SJSA1 (cell line): ENCODE measurements at places on chromosomes 16 and 17. TPM values are rescaled to one million over a fixed set of nuclear protein-coding genes. Genes with fewer than 3 reads are reported as not detected.

GRCh38 chr17:32940706-32941390, 12.9 kb downstream of the TMEM98 start:
- H3K4me1 ChIP-seq, result peaks cover 7% of the 10 kb centered on the region; the same call in 1 of the 2 replicates
- no peak for DNase-seq
- H3K27me3 ChIP-seq, result no peaks in the 10 kb centered on the region
- no peak overlapping the region for H3K4me3 ChIP-seq
- peaks cover 47% of the 10 kb centered on the region for H3K36me3 ChIP-seq

DNA sequence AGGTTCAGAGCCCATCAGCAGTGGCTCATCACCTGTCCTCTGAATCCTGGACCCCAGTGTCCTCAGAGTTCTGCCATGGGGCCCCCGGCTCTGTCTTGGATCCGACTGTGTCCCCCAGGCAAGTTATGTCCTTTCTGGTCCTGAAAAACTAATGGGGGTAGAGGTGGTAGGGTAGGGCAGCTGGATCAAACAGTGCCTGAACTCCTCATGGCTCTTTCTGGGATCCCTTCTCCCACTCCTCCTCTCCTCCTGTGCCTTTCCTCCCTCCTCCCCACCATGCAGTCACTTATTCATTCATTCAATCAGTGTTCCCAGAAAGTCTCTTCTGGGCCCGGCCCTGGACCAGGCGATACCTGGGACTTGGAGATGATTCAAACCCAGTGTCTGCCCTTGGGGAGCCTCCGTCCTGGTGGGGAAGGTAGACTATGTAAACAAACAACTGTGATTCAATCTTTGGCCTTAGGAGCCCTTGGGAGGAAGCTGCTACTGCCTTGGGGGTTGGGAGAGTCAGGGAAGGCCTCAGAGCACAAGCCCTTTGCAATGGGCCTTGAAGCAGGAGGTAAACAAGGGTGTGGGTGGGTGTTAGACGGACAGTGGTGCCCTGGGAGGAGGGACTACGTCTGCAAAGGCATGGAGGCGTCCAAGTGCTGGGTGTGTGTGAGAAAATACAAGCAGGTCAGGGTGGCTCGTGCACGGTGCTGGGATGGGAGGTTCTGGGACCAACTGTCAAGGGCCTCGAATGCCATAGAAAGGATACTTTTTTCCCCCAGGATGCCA, 6.4 kb upstream of the FAM83G start:
- H3K27ac ChIP-seq, result no peak overlapping the region
- H3K4me3 ChIP-seq, result no peak overlapping the region
- H3K36me3 ChIP-seq, result no peaks in the 10 kb centered on the region

DNA sequence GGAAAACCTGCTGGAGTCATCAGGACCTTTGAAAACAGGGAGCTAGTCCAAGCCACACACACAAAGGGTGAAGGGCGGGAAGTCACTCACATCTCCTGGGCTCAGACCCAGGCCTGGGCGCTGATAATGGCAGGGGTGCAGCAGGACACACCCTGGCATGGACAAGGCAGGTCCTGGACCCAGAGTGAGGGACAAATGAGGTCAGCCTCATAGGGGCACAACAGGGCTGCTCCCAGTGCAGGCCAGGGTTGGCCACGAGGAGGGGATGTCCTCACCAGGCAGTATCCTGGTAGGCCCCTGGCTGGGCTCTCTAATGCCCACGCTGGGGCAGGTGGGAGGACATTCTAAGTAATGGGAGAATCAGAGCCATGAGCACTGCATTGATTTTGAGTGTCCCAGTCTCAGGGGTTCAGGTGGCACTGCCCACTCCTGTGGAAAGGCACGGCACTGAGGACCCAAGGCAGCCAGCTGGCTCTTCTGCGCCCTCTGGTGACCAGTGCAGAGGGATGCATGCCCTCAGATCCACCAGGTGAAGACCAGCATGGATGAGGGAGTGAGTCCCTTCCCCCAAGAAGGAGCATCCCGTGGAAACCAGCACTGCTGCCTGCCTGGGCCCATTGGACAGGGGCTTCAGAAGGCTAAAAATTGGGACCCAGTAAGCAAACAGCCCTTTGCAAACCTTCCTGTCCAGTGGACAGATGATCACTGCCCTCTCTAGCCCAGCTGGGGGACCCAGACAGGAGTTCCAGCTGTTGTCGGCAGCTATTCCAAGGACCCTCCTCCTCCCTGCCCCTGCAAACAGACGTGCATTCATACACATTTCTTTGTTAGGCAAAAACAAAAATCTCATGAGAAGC, 23.4 kb upstream of the SREBF1 start:
- peak; percentile 54 for DNase-seq
- no peak overlapping the region for H3K27ac ChIP-seq
- H3K4me1 ChIP-seq, result no peaks in the 10 kb centered on the region
- H3K36me3 ChIP-seq, result peaks cover 2% of the 10 kb centered on the region; the same call in 1 of the 2 replicates
- no peak overlapping the region for H3K4me3 ChIP-seq

GRCh38 chr17:68437979-68438822, 19.1 kb downstream of the WIPI1 start:
- H3K27me3 ChIP-seq, result no peaks in the 10 kb centered on the region
- H3K27ac ChIP-seq, result no peak overlapping the region
- no peak overlapping the region for H3K4me3 ChIP-seq
- DNase-seq, result no peak
- H3K36me3 ChIP-seq, result peaks cover 34% of the 10 kb centered on the region

DNA sequence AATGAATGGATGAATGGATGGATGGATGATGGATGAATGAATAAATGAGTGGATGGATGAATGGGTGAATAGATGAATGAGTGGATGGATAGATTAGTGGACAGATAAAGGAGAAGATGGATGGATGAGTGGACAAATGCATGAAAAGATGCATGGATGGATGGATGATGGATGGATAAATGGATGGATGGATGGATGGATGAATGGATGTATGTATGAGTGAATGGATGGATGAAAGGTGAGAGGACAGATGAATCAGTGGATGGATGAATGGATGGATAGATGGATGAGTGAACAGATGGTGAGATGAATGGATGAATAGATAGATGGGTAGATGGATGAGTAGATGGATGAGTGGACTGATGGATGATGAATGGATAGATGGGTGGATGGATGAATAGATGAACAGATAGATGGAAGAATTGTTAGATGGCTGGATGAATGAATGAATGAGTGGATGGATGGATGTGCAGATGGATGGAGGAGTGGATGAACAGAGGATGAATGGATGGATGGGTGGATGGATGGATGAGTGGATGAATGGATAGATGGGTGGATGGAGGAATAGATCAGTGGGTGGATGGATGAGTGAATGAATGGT, 13.7 kb upstream of the KCNJ12 start:
- H3K4me1 ChIP-seq, result no peaks in the 10 kb centered on the region
- no peaks in the 10 kb centered on the region for H3K36me3 ChIP-seq
- H3K27me3 ChIP-seq, result no peaks in the 10 kb centered on the region
- no peak for DNase-seq

- H3K27me3 ChIP-seq, result no peaks in the 10 kb centered on the region
- H3K4me1 ChIP-seq, result no peaks in the 10 kb centered on the region
- DNase-seq, result no peak
- no peak overlapping the region for H3K4me3 ChIP-seq
- no peak overlapping the region for H3K27ac ChIP-seq
Observed at GRCh38 chr17:9199571-9200551, 178.6 kb downstream of the NTN1 start.

GRCh38 chr17:76252040-76252954, 12.0 kb upstream of the RNF157 start:
- no peak for DNase-seq
- H3K4me1 ChIP-seq, result no peaks in the 10 kb centered on the region; the same call in 1 of the 2 replicates
- H3K27me3 ChIP-seq, result no peaks in the 10 kb centered on the region

DNA sequence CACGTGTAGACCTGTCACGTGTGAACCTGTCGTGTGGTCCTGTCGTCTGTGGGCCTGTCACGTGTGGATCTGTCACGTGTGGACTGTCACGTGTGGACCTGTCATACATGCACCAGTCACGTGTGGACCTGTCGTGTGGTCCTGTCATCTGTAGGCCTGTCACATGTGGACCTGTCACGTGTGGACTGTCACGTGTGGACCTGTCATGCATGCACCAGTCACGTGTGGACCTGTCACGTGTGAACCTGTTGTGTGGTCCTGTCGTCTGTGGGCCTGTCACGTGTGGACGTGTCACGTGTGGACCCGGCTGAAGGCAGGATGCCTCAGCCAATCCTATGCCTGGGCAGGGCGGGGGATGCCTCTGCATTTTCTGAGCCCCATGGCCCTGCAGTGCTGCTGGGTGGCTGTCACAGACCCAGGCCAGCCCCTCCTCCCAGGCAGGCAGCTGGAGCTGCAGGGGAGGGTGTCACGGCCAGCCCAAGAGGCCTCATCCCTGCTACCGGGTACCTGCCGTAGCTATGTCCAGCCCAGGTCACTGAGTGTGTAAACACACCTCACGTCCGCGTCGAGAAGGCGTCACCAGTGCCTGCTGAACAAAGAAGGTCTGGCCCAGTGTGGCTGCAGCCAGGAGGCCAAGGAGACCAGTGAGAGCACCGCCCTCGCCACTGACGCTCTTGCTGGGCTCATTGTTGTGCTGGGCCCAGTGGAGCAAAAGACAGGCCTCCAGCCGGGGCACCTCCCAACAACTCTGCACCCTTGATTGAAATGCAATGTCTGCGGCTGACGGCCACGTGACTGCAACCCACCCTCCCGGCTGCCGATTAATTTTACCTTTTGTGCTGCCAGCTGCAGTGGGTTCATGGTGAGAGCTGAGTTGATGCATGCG, 18.6 kb upstream of the ACSF3 start:
- H3K4me1 ChIP-seq, result no peaks in the 10 kb centered on the region
- no peaks in the 10 kb centered on the region for H3K36me3 ChIP-seq
- no peak overlapping the region for H3K27ac ChIP-seq
- H3K4me3 ChIP-seq, result no peak overlapping the region
- no peak for DNase-seq

DNA sequence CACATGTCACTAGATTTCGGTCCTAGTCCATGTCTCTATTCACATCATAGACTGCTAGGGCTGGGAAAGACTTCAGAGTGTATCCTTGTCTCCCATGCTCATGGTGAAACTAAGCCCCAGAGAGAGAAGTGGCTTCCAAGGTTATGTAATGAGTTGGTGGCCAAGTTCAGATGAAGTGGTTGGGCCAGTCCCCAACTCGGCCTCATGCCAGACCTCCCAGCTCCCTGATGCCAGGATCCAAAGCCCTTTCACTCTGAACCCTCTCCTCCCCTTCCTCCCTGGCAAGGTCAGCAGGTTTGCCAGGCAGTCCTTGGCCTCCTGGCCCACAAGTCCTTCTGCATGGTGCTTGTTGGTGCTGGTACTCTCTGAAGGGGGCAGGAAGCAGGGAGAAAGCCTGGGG, 189.7 kb downstream of the AXIN2 start:
- H3K4me1 ChIP-seq, result peaks cover 9% of the 10 kb centered on the region
- H3K36me3 ChIP-seq, result no peaks in the 10 kb centered on the region
- no peak for DNase-seq
- H3K4me3 ChIP-seq, result no peak overlapping the region

GRCh38 chr16:75763204-75763603, 36.9 kb upstream of the CPHXL start:
- H3K27me3 ChIP-seq, result no peaks in the 10 kb centered on the region
- H3K36me3 ChIP-seq, result no peaks in the 10 kb centered on the region
- no peak overlapping the region for H3K4me3 ChIP-seq
- H3K4me1 ChIP-seq, result no peaks in the 10 kb centered on the region
- no peak overlapping the region for H3K27ac ChIP-seq

- H3K4me3 ChIP-seq, result no peak overlapping the region
- no peak for DNase-seq
- peaks cover 5% of the 10 kb centered on the region for H3K27me3 ChIP-seq
Observed at GRCh38 chr17:77734371-77735080, 224.0 kb upstream of the TNRC6C start.

GRCh38 chr17:40526668-40527067, 25.2 kb upstream of the TNS4 start:
- peaks cover 5% of the 10 kb centered on the region for H3K4me1 ChIP-seq
- no peak overlapping the region for H3K4me3 ChIP-seq
- no peaks in the 10 kb centered on the region for H3K36me3 ChIP-seq
- H3K27ac ChIP-seq, result no peak overlapping the region
- no peaks in the 10 kb centered on the region for H3K27me3 ChIP-seq
- no peak for DNase-seq

- DNase-seq, result peak; percentile 94
- no peak overlapping the region for H3K4me3 ChIP-seq
- H3K27ac ChIP-seq, result peak overlapping the region; percentile 62
- no peaks in the 10 kb centered on the region for H3K27me3 ChIP-seq
Observed at GRCh38 chr17:40457964-40458791, 14.9 kb downstream of the IGFBP4 start.

The HOXB8 gene
- not detected in 2 replicates for total RNA-seq
